ENCODE measurements at places on chromosomes 1 and 21. TPM values are rescaled to one million over a fixed set of nuclear protein-coding genes. Genes with fewer than 3 reads are reported as not detected.

DNA sequence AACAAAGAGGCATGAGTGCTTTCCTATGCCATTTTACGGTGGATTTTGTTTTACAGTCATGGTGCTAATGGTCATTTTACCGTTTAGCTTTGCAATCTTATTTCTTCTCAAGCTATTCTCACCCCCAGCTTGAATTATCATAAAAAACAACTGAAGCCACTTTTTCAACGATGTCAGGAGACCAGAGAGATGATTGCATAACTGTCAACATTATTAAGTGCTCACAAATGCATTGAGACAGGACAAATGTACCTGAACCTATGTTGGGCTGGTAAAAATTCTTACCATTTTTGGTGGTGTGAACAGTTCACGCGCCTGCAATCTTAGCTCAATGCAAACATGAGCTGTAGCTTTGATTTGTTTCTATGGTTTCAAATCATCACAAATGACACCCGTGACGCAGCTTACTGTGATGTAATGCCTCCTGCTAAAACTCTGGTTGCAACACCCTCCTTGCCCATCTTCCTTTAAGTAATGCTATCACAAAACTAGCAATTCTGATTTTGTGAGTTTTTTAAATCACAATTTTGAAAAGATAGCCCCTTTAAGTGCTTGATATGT is 104.4 kb downstream of the UCHL5 start:
- DNase-seq = no peak

DNA sequence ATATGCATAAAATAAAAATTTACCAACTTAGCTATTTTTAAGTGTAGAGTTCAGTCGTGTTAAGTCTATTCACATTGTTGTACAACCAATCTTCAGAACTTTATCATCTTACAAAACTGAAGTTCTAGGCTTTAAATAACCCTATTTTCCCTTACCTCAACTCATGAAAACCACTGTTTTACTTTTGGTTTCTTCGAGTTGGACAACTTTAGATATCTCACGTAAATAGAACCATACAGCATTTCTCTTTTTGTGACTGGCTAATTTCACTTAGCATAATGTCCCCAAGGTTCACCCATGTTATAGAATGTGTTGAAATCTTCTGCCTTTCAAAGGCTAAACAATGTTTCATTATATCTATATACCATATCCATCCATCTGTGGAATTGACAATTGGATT is 819.0 kb upstream of the ADGRL4 start:
- DNase-seq = no peak

GRCh38 chr1:112708002-112708448 is 1.1 kb upstream of the RHOC start:
- no peak for DNase-seq

GRCh38 chr1:9843576-9843945 is 19.8 kb upstream of the CLSTN1 start:
- no peak for DNase-seq

DNA sequence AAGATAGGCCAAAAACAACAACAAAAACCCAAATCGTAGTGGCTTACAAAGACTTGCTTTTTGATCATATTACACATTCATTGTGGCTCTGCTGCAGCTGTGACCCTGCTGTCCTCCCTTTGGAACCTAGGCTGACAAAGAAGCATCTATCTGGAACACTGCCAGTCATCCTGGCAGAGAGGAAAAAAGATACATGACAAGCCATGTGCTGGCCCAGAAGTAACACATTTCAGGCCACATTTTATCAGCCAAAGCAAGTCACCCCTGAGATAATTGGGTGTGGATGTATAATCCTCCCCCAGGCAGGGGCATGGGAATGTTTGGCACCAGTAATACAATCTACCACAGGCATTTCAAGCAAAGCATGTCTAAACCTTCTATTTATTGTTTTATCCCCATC is 37.2 kb upstream of the AGO1 start:
- DNase-seq = no peak

DNA sequence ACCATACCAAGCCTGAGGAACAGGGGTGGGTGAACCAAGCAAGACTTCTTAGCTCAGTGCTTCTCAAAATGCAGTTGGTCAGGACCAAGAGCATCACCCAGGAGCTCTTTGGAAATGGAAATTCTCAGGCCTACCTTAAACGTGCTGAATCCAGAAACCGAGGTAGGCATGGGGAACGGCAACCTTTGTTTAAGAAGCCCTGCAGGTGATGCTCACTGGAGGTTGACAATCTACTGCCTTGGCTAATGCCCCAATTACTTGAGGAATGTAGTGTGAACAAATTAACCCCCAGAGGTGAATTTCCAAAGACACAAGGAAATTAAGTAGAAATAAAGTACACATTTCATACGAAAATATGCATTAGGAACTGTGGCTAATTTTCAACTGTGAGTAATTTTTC is 5.3 kb downstream of the PTPN14 start:
- DNase-seq = no peak

GRCh38 chr1:38990738-38991637 is at the start of gene AKIRIN1:
AKIRIN1 (plus strand) TSS chr1:38991276; CDS start chr1:38991381, 105 bp downstream.
- peak; percentile 98 for DNase-seq

The CCDC190 gene
- total RNA-seq = 0.23 TPM
